Natural killer cell (primary cell): ENCODE measurements at places on chromosomes 1 and 21. TPM values are rescaled to one million over a fixed set of nuclear protein-coding genes. Genes with fewer than 3 reads are reported as not detected.
A peak's percentile ranks its signal among the peaks of the same experiment; 100 is the strongest.

The TNFSF4 gene
- 1.7 TPM for total RNA-seq

DNA sequence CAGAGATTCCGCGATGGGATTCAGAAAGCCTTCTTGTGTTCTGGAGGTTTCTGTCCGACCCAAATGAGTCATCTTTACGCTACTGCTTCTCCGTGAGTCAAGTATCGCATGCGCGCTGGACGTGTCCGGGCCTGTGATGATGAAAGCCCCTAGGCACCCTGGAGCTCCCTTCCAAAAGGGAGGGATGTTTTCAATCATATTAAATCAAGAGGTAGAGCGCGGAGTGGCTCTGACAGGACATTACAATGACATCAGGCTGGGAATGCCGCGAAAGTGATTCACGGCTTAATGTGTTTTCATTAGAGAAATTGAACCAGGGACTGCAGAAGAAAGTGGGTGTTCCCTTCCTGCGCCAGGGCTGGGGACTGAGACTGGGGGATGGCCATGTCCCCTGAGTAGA is 48.5 kb downstream of the AJAP1 start:
- H3K27me3 ChIP-seq, result no peaks in the 10 kb centered on the region
- no peaks in the 10 kb centered on the region for H3K36me3 ChIP-seq
- H3K4me3 ChIP-seq, result no peak overlapping the region
- DNase-seq, result no peak
- H3K27ac ChIP-seq, result no peak overlapping the region
- no peaks in the 10 kb centered on the region for H3K4me1 ChIP-seq

GRCh38 chr1:229156872-229157271 is 114.0 kb upstream of the RAB4A start:
- no peak overlapping the region for H3K4me3 ChIP-seq
- H3K27me3 ChIP-seq, result no peaks in the 10 kb centered on the region
- peaks cover 18% of the 10 kb centered on the region for H3K4me1 ChIP-seq
- no peak overlapping the region for H3K27ac ChIP-seq
- no peaks in the 10 kb centered on the region for H3K36me3 ChIP-seq

DNA sequence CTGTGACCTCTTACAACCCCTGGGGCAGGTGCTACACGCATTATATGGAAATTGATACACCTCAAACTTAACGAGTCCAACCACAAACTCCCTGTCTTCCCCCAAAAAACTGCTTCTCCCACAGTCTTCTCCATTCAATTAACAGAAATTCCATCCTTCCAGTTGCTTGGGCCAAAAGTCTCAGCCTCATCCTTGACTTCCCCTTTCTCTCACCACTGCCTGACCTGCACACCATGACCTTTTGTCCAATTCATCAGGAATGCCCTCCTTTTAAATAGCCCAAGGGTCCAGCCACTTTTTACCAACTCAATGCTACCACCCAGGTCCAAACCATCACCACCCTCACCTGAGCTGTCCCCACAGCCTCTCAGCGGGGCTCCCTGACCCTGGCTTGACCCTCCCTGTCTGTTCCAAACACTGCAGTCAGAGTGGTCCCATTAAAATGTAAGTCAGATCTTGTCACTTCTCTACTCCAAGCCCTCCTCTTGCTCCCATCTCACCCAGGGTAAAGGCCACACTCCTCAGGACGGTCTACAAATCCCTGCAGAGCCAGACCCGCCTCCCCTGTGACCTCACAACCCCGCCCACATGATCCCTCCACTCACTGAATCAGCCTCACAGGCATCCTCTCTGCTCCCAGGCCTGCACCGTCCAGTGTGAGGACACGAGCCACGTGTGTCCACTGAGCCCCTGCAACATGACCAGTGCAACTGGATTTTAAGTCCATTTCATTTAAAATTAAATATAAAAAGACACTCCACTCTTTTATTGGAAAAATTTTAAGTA is 18.5 kb downstream of the KCNN3 start:
- DNase-seq, result no peak
- H3K27me3 ChIP-seq, result no peaks in the 10 kb centered on the region
- H3K4me1 ChIP-seq, result no peaks in the 10 kb centered on the region
- no peak overlapping the region for H3K4me3 ChIP-seq
- no peaks in the 10 kb centered on the region for H3K36me3 ChIP-seq
- no peak overlapping the region for H3K27ac ChIP-seq

DNA sequence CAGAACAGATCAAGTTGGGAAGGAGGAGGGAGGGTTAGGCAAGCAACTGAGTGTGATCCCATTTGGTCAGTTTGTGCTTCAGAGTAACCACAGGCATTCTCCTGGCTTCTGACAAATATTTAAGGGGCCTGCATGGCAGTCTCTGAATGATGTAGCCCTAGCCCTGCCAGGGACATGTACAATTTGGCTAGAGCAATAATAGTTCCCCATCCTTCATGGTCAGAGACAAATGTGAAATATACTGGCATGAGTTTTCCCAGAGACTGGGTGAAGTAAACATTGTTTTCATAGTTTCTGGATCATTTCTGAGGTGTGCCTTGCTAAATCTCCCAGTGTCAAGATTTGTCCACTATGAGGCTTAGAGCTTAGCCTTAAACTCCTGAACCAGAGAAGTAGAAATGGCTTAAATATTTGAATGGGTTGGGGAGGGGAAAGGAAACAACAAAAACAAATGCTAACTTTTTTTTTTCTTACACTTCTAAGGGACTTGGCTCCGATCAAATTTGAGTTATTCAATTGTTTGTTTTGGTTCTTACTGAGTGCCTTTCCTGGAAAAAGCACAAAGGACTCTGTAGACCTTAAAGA is 42.0 kb upstream of the UBE2U start:
- H3K36me3 ChIP-seq, result no peaks in the 10 kb centered on the region
- DNase-seq, result no peak
- no peaks in the 10 kb centered on the region for H3K27me3 ChIP-seq
- H3K27ac ChIP-seq, result no peak overlapping the region
- H3K4me1 ChIP-seq, result no peaks in the 10 kb centered on the region

DNA sequence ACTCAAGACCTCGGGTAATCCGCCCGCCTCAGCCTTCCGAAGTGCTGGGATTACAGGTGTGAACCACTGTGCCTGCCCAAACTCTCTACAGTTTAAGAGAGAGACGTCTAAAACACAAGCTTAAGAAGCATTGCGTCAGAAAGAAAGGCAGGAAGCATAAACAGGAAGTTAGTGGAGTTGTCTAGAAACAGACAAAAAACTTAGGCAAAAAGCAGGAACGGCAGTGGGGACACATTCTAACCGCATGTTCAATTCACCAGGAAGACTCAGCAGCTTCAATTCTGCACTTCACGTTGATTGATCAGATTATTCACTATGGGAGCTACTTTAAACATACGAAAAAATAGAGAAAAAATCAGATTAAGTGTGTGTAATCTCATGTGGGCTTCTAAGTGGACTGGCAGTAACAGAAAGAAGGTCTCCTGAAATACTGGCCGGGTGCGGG is 7.4 kb downstream of the CFAP74 start:
- H3K27me3 ChIP-seq, result no peaks in the 10 kb centered on the region
- H3K27ac ChIP-seq, result no peak overlapping the region
- no peak for DNase-seq
- no peaks in the 10 kb centered on the region for H3K36me3 ChIP-seq
- H3K4me1 ChIP-seq, result no peaks in the 10 kb centered on the region

DNA sequence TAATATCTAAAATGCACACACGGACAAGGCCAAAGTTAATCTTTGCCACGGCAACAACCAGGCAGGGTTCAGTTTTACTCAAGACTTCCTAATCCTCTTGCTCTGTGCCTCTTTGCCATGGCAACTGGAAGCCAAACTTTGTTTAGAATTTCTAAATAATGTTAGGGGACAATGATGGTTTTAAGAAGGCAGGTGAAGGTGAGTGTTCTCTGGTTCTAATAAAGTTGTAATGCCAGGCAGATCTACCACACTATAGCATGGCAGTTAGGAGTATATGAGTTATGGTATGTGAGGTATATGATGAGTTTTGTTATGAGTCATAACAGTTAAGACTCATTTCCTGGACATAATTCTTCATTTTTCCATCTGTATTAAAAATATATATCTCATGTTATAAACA is 2.7 kb downstream of the PTPRC start:
- H3K4me1 ChIP-seq, result peaks cover 5% of the 10 kb centered on the region
- H3K27me3 ChIP-seq, result no peaks in the 10 kb centered on the region
- DNase-seq, result no peak
- peaks cover 52% of the 10 kb centered on the region for H3K36me3 ChIP-seq
- H3K4me3 ChIP-seq, result peak overlapping the region; percentile 99
- peak overlapping the region; percentile 80 for H3K27ac ChIP-seq

DNA sequence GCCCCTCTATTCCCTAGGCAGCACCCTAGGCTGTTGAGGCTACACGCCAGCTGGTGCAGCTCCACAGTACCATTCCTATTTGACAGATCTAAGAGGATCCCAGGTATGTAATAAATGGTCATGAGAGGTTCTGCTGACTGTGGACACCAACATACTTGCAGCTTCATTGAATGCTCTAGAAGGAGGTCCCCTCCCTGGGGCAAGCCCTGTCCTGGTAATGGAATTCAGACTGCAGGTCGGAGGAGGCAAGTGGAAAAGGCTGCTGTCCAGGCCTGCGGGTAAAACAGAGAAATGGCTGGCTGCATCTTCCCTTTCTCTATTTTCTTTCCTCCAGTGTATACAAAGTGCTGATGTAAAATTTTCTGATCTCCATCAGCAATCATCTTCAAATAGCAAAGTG is 66.1 kb upstream of the ZNF648 start:
- no peak for DNase-seq
- no peak overlapping the region for H3K4me3 ChIP-seq
- H3K36me3 ChIP-seq, result no peaks in the 10 kb centered on the region
- no peaks in the 10 kb centered on the region for H3K27me3 ChIP-seq
- no peaks in the 10 kb centered on the region for H3K4me1 ChIP-seq

- H3K27ac ChIP-seq, result no peak overlapping the region
- H3K4me3 ChIP-seq, result no peak overlapping the region
- DNase-seq, result no peak
- no peaks in the 10 kb centered on the region for H3K27me3 ChIP-seq
These were observed 23.0 kb upstream of the KCNA10 start for GRCh38 chr1:110541906-110542395.

DNA sequence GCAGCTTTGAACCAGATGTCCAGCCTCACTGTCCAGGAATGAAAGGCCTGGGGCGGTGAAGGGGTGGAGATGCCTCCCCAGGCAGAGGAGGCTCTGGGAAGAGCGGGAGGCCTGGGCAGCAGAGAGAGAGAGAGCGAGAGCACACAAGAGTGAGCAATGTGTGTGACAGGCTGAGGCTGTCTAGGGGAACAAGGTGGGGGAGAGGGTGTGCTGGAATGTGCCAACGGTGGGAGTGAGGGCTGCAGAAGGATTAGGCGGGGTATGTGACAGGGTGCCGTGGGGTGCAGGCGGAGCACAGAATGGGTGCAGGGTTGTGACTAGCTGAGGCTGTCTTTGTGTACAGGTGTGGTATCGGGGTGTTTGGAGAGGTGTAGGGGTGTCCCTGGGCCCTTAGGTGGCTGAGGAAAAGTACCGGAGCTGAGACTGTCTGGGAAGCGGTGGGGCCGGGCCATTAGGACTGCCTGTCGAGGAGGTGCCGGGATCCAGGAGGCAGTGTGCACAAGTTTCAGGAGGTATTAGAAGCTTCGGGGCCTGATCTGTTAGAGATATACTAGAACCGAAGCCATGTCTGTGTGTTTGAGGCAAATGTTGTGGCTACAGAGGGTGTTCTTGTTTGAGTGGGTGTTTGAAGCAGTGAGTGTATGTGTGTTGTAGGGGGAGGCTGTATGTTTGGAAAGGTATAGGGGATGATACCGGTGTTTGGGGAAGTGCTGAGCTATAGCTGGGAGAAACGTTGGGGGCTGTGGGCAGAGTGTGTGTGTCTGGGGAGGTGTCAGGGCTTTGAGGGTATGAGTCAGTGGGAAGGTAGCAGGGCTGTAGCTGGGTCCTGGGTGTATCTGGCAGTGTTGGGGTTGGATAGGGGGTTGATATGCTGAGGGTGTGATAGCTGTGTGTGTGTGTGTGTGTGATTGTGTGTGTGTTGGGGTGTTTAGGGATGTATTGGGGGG is 9.1 kb downstream of the AHDC1 start:
- peak overlapping the region; percentile 11 for H3K27ac ChIP-seq
- DNase-seq, result peak; percentile 40
- no peaks in the 10 kb centered on the region for H3K36me3 ChIP-seq
- no peak overlapping the region for H3K4me3 ChIP-seq
- H3K27me3 ChIP-seq, result no peaks in the 10 kb centered on the region

- no peak overlapping the region for H3K27ac ChIP-seq
- H3K27me3 ChIP-seq, result no peaks in the 10 kb centered on the region
- DNase-seq, result no peak
These were observed 137.5 kb downstream of the GABPA start for GRCh38 chr21:25872271-25872670.

The CRYBG2 gene
- total RNA-seq, result 5.8 TPM

- no peak for DNase-seq
- no peaks in the 10 kb centered on the region for H3K4me1 ChIP-seq
- H3K4me3 ChIP-seq, result no peak overlapping the region
- H3K36me3 ChIP-seq, result no peaks in the 10 kb centered on the region
These were observed 143.6 kb upstream of the COL6A1 start for GRCh38 chr21:45837936-45838335.

The LCE3C gene
- not detected for total RNA-seq

- no peak for DNase-seq
- peaks cover 31% of the 10 kb centered on the region for H3K4me1 ChIP-seq
- no peak overlapping the region for H3K27ac ChIP-seq
- H3K4me3 ChIP-seq, result no peak overlapping the region
- no peaks in the 10 kb centered on the region for H3K27me3 ChIP-seq
These were observed 255.1 kb upstream of the FGGY start for GRCh38 chr1:59041646-59042277.
